ENCODE measurements at places on chromosomes 3 and 15. TPM values are rescaled to one million over a fixed set of nuclear protein-coding genes. Genes with fewer than 3 reads are reported as not detected.
A peak's percentile ranks its signal among the peaks of the same experiment; 100 is the strongest.

- DNase-seq: peak; percentile 45
Measured at GRCh38 chr3:49803465-49804140, 542 bp downstream of the INKA1 start.

DNA sequence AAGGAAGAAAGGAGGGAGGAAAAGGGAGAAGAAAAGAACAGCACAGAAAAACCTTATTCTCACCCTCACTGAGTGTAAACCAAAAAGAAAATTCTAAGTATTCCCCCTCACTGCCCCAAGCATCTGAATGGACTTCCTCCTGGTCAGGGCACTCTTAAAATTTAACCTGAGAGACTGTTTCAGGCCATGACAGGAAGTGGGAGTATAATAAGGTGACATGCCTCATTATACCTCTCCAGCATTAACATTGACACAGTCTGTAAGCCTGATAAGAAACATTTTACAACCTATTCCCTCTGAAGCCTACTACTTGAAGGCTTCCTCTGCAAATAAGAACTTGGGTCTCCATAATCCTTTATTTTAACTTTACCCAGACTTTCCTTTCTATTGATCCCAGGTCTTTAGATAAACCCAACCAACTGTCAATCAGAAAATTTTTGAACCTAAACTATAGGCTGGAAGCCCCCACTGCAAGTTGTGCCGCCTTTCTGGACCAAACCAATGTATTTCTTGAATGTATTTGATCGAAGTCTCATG, 41.7 kb downstream of the SLCO2A1 start:
- no peak for DNase-seq

- DNase-seq: no peak
Measured at GRCh38 chr15:70867911-70868467, 14.0 kb upstream of the LARP6 start.

DNA sequence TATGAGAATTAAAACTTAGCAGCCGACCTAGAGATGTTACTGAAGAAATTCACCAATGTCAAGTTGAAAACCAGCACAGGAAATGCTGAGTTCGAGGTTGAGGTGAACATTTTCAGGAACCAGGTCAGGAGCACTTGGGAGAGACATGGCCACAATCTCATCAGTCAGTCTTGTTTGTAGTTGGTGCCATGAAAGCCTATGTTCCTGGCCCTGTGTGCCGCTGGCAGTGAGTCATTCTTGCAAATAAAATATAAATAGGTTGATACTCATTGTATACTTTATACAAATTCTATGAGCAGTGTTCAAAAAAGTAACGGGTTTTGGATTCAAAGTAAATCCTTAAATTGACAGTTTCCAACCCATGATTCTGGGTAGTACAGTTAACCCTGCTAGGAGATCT, 1.5 kb upstream of the FSIP1 start:
- no peak for DNase-seq

Gene IQCF5
- not detected for total RNA-seq

DNA sequence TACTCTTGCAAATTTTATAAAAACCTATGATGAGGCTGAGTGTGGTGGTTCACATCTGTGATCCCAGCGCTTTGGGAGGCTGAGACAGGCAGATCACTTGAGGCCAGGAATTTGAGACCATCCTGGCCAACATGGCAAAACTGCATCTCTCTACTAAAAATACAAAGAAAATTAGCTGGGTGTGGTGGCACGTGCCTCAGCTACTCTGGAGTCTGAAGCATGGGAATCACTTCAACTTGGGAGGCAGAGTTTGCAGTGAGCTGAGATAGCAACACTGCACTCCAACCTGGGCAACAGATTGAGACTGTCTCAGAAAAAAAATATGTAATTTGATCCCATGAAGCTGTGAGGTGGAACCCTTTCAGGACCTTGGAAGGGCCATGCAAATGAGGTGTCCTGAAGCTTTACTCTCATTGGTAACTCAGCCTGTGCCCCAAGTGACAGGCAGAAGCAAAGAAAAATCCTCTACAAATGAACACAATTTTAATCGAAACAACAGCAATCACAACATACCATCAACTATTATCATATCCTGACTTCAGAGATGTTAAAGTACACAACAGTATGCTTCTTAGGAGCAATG, 84.6 kb upstream of the CDV3 start:
- no peak for DNase-seq

- no peak for DNase-seq
Measured at GRCh38 chr3:82259994-82260393, 498.5 kb upstream of the GBE1 start.

DNA sequence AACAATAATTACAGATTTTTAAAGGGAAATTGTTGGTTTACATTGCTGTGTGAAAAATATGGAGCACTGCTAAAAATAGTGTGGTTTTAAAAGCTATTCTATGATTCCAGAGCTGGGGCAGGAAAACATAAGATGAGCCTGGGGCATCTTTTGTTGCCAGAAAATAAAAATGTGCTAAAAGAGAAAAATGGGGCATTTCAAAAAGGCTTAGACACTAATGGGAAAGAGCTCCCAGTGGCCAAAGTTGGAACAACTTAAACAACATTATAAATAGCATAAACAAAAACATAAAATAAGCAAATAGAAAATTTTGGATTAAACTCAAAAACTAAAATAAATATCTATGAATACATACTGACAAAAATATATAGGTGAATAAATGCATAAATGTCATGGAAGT, 478.9 kb downstream of the NLGN1 start:
- DNase-seq: no peak

Gene PTX3
- 16.7 TPM for total RNA-seq

- DNase-seq: no peak
Measured at GRCh38 chr15:44676676-44677075, 13.2 kb upstream of the SPG11 start.

DNA sequence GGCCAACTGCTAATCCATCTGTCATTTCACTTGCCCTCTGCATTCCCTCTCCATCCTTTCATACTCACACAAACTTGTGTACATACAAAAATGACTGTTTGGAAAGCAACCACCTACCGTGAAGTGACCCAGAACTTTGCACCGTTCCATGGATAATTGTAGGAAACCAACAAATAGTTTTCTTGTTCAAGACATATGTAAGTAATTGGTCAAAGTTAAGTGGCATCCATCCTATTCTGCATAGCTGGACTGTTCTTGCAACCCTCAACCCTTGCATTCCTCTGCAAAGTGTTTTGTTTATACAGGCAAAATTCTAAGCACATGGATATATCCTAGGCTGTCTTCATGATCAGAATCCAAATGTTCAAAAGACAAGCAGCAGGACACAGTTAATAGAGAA, 592.5 kb downstream of the MECOM start:
- DNase-seq: no peak

DNA sequence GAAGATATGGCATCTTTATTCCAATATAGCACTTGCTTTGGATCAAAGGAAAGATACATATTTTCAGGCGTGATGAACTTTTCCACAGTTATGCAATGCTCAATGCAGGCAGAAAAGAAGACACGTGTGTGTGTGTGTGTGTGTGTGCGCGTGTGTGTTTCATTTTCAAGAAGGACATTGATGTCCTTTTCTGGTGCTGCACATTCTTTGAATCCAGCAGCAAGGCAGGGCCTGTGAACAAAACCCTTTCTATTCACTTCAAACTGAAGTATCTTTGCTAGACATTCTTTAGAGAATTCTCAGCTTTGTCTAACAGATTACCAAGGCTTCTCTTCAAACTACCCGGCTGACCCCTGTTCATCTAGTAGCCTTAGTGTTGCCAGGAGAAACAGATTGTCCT, 124.6 kb downstream of the CD47 start:
- DNase-seq: no peak

DNA sequence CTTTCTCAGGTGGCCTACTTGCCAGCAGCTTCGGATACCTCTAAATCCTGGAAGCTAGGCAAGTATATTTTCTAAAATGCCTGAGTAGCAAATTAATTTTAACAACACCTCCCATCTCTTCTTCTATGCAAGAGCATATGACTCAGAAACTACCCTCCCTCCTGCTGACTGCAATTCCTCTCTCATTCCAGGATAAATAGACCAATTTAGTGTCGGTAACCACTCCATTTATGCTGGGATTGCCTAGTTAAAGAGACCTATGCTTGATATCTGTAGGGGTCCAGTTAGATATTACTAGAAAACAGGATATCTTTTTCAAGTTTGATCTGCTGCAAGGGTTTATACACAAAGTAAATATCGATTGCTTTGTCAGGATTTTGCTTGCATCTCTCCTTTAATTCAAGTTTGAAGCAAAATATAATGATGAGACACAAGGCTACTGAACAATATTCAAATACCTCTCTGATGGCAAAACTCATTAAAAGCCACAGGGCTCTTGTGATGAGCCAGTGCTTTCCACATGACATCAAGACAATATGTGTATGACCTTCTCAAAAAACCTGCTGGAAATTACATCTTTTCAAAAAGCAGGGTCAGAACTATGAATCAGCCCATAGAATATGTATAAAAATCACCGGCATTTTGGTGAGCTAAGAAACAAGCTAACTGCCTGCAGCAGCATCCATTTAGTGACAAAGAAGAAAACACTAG, 491.6 kb upstream of the NECTIN3 start:
- no peak for DNase-seq

GRCh38 chr15:56394909-56395308, 29.7 kb downstream of the TEX9 start:
- DNase-seq: no peak

Gene PLOD2
- 14.7 TPM for total RNA-seq

Gene PPIP5K1
- 21.6 TPM for total RNA-seq

- DNase-seq: no peak
Measured at GRCh38 chr15:64738226-64739095, 36.9 kb downstream of the RBPMS2 start.
